T1000 (cell line): ENCODE measurements at places on chromosomes 1 and 21.
A peak's percentile ranks its signal among the peaks of the same experiment; 100 is the strongest.

- DNase-seq = no peak
Measured at GRCh38 chr1:228013935-228014930, 7.4 kb downstream of the WNT3A start.

DNA sequence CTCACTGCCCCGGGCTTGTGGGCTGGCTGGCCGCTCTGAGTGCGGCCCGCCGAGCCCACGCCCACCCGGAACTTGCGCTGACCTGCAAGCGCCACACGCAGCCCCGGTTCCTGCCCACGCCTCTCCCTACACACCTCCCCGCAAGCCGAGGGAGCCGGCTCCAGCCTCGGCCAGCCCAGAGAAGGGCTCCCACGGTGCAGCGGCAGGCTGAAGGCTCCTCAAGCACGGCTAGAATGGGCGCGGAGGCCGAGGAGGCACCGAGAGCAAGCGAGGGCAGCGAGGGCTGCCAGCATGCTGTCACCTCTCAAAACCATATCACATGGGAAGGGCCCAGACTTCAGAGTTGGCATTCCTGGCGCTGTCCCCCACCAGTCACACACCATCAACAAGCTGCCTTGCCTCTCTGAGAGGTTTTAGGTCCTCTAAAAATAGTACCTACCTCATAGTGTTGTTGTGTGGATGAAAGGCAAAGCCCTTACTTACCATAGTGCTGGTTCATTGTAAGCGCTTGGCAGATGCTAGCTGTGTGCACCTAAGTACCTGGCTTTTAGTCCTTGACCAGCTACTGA, 13.4 kb downstream of the LDLRAD1 start:
- DNase-seq = no peak

DNA sequence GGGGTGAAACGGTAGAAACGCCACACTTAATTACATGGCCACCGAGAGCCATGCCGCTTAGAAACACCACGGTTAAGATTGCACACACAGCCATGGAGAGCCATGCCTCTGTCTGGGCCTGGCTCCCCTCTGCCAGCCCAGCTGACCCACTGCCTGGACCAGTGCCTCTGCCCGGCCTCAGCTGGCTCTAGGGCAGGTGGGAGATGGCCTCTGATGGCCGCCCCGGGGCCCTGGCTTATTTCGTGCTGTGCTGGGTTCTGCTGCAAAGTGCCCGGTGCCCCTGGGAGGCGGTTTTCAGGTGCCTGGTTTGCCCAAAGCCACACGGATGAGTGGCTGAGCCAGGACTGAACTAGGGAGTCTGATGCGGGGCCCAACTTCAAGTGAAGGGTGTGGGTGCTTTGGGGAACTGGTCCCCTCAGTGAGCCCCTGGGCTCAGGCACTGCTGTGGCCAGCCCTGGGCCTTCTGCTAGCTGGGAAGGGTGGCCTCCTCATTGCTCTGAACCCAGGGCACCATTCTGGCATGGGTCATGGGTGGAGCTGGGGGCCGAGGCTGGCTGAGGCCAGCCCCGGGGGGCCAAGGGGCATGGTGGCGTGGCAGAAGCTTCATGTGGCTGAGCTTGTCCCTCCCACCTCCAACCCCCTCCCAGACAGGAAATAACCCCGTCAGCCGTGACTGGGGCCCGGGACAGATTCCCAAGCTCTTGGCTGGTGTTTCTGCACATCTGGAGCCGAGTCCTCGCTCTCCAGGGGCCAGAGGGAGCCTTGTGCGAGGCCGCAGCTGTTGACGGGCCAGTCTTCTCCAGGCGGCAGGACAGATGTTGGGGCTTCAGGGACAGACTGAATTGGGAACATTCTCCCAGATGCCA, 1.9 kb upstream of the GPR153 start:
- DNase-seq = no peak

- DNase-seq = no peak
Measured at GRCh38 chr1:27520651-27521050, 30.7 kb upstream of the WASF2 start.

- peak; percentile 91 for DNase-seq
Measured at GRCh38 chr1:93701629-93702028, 20.0 kb upstream of the BCAR3 start.

DNA sequence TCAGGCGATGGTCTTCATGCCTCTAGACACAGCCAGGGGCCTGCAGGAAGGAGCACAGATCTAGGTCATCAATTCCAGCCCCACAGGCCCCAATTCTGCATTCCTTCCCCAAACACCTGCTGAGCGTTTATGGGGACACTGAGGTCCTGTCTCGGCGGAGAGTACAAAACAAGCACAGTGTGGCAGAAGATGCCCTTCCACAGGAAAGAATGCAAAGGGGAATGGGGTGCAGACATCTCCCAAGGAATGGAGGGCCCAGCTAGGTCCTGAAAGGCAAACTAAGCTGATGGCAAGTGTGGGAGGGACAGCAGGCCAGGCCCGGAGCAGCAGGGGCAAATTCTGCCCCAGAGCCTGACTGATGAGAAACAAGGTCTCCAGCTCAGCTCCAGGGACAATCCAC, 3.5 kb upstream of the S100A8 start:
- no peak for DNase-seq

DNA sequence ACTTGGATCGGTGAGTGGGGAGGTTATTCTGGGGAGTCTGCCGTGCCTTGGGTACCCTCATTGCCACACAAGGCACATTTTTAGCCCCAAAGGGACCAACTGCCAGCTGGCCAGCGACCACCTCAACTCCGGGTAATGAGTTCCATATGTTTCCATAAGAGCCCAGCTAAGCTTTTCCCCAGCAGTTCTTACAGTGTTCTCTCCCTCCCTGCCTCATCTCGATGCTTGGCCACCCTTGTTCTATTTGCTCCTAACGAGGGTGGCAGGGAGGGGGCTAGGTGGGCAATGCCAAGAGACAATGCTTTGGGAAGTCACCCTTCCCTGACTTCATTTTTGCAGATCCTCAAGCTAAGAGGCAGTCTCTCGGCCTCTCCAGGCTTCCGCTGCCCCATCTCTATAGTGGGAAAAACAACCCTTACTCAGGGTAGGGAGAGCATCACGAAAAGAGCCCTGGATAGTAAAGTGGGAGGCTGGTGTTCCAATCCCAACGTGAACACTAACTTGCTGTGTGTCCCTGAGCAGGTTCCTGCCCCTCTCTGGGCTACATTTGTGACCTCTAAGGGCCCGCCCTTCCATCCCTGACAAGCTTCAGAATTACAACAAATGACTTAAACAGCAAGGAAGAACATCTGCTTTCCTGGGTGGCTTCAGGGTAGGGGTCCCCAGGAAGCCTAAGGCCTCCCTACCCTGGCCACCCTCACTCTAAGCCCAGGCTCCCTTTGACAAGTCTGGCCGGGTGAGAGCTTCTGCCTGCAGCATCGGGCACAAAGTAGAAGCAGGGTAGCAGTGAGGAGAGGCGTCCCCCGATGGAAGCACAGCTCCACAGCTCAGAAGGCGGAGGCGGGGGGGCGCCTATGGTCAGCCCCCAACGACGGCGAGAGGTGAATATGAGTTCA, 5.8 kb downstream of the ID3 start:
- DNase-seq = no peak
